ENCODE measurements at places on chromosomes 3 and 15.

- no peak for DNase-seq
These were observed 20.2 kb upstream of the THUMPD3 start for GRCh38 chr3:9342696-9343095.

- DNase-seq: no peak
These were observed 4.7 kb downstream of the RRP9 start for GRCh38 chr3:51937014-51937413.

GRCh38 chr15:50906954-50907600 lies 1.4 kb upstream of the AP4E1 start:
- no peak for DNase-seq

DNA sequence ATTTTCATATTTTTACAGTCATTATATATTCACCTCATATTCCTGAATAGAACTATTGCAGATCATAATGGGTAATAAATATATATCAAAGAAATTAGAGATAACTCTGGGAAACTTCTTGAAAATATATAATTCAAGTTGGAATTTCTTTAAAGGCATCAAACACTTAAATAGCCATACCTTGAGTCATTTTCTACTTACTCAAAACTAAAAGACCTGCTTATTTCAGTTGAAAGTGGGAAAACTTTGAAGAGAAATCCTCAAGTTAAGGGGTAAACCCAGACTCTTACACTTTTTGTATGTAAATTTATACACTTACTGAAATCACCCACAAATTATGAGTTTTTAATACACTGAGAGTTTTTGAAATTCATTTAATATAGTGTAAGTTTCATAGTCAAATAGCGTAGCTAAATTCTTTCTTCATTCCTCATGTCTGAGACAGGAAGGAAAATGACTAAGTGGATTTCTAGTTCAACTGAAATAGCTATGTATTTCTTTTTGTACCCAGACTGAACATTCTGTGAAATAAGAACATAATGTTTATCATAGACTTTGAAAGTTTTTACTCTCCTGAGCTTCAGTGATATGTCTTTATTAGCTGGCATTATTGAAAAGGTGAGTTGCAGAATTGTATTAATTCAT lies 4.6 kb upstream of the ALCAM start:
- no peak for DNase-seq

DNA sequence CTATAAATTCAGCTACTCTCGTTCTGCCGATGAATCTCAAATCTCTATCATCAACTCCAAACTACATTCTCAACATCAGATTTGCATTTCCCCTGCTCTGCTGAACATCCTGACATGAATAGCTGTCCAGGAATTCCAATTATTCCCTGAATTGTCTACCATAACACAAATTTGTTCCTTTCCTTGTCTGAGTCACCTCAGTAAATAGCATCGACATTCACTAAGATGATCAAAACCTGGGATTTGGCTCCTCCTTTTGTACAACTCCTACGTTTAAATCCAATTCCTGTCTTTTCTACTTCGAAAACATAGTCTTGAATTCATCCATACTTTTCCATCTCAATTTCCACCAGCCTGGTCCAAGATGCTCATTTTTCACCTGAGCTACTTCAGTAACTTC lies 107.0 kb downstream of the GREM1 start:
- no peak for DNase-seq

GRCh38 chr3:157512534-157512933 lies 9.3 kb upstream of the VEPH1 start:
- no peak for DNase-seq

DNA sequence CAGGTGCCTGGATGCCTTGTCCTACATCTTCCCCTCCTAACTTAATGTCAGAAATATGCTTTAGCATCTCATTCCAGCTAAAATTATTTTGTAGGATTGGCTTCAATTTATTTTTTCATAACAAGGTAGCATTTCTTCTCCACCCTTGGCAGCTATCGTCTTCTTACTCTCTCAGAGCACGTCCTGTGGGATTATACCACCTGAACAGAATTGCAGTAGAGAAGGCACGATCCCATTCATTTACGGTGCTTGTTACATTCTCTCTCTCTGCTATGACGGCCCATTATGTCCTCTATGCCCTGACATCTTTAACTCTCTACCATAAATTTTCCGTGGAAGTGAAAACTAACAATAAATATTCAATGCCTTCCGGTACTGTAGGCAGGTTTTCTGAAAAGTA lies 103.3 kb downstream of the ROBO1 start:
- no peak for DNase-seq

- peak; percentile 28 for DNase-seq
These were observed 41.4 kb downstream of the EOMES start for GRCh38 chr3:27680517-27681246.

DNA sequence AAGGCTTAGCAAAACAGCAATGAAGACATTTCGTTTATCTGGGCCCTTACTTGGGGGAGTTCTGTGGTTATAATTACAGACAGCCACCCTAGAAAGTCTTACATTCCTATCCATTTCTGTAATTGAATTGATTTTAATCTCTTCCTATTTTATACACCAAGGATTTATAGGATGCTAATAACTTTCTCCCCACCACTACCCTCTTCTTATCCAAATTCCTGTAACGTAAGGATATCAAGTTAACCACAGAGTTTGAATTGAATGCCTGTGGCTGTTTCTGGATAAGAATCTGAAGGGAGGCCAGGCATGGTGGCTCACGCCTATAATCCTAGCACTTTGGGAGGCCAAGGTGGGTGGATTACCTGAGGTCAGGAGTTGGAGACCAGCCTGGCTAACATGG lies 78.6 kb downstream of the MLH1 start:
- no peak for DNase-seq

GRCh38 chr15:56124391-56124790 lies 119.3 kb downstream of the RFX7 start:
- no peak for DNase-seq

DNA sequence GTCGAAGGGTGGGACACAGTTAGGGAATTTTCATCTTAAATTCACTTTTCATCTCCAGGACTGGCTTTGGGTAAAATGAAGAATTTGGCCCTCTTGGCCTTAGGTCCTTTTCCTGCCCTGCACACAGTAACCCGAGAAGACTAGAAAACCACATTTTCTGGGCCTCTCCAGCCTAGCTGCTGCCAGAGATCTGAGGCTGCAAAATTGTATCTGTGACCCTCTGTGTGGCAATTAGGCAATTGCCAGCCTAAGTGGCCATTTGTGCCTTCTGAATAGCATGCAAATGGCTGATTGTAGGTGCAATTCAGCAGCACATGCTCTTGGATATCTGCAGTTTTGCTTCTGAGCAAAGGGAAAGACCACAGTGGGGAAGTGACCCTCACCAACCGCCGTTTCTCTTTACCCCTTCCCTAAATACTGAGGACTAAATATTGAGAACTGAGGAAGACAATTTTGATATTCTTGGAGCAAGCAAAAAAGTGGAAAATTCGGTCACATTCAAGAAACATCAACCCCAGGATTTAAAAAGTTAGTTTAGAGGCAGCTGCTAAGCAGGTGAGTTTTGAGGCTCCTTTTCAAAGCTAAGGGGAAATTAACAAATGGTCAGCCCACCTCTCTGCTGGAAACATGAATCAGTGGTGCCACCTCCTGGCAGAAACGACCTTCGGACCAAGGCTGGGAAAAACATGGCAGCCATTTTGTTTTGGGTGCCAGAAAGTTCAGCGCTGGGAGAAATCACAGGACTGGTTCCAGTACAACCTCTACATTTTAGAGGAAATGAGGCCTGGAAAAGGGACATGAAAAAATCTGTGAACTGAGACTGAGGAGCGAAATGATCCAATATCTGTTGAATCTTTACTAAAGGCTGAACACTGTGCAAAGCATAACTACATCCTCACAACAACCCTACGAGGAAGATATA lies 56.6 kb upstream of the PRTG start:
- DNase-seq: peak; percentile 73

DNA sequence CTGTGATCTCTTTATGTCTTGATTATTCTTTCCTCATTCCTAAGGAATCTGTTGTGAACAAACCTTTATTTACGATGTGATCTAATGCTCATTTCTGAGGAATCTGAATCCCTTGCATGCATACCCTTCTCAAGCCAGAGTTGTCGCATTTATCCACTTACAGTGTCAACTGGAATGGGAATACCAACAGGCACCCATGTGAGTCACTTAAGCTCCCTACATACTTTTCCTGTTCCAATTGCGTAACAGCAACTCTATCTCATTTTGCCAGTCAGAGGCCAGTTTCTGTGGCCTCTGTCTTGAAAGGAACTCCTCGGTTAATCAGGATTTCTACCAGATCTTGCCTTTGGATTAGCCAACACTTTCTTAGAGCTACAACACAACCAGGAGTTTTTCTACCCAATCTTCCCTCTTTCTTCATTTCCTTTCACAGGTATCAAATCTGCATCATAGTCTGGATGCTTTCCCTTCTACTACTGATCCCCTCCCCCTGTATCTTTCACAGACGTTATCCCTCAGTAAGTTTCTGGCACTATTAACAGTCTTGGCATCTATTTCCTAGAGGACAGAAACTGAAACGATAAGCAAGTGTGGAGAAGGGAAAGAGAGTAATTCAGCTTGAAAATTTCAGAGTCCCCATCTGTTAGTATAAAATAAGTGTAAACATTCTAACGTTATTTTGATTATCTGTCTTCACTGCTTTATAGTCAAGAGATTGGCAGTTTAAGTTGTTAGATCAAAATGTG lies 66.8 kb upstream of the BCHE start:
- no peak for DNase-seq

DNA sequence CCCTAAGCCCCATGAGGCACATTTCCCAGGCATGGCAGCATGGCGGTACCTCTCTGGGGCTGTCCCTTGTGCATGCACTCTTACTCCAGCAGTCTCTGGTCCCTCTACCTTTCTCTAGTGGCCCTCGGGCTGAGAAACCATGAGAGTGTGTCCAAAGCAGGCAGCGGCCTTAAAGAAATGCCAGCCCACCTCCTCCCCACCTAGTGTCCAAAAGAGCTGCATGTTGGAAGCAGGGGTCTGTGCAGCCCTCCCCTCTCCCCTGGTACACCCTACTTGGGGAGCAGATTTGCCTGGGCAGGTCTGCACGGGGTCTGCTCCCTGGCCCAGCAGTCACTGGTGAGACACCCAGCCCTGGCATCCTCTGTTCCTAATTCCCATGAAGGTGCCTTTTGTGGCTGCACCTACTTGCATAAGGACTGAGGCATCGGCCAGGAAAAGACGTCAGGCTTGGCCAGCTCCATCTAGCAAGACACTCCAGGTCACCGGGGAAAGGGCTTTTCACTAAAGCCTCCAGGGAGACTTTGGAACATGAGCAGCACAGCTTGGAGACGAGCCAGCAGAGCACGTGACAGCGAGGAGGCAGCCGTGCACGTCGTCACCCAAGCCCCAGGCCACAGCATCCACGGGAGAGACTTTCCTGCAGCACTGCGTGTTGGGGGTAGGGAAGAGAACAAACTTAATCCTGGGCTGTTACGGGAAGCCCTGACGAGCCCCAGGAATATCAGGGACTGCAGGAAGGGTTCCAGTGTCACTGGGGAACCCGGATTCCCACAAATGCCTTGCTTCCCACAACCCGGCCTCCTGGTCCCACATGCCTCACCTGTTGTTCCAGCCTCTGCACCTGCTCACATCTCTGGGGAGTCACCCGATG lies 38.8 kb downstream of the TM2D3 start:
- DNase-seq: no peak

GRCh38 chr3:157174649-157175498 lies 14.9 kb upstream of the CCNL1 start:
- peak; percentile 95 for DNase-seq

DNA sequence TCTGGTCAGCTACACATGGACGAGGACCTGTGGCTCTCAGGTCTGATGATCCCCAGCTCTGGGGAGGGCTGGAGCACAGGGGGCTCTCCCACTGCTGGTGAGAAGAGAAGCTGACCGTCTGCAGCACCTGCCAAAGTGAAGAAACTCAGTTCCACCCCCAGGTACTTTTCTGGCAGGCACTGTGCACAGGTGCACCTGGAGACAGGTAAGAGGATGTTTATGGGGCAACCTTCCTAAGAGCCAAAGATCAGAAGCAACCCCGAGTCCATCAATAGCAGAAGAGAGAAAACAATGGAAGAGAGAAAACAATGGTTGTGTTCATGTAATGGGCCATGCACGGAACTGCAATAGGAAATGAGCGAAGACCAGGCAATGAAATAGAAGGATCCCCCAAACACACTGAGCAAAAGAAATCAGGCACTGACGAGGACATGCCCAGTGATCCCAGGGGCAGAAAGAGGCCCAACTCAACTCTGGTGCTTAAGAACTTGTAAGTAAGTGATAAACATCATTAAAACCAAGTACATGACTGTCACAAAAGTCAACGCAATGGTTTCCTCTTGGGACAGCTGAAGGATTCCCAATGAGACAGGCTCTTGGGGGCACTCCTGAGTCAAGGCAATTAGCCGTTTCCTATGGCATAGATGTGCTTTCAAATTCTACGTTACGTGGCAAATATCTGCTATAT lies 95.0 kb upstream of the ALDH1A3 start:
- DNase-seq: no peak

- no peak for DNase-seq
These were observed 14.9 kb upstream of the RFT1 start for GRCh38 chr3:53144862-53145712.

DNA sequence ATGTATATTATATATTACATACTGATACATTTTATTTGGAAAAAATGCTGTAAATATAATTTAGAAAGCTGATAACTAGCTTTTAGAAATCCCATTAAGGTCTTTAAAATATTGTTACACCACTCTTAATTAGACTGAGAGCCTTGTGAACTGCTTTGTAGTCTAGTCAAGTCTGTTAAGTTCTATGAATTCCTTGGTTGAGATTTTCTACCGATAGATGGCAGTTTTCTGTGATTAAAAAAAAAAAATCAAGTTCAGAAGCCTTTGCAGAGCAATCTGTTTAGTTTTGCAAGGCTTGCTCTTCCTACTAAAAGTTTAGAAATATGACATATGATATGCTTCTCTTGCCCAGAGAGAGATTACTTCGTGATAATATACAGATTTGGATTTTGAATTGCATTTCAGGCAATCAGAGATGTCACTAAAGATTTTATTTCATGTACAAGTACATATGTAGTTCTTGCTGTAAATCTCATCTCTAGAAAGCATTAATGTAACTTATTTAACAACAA lies 60.4 kb upstream of the SLITRK3 start:
- DNase-seq: no peak

DNA sequence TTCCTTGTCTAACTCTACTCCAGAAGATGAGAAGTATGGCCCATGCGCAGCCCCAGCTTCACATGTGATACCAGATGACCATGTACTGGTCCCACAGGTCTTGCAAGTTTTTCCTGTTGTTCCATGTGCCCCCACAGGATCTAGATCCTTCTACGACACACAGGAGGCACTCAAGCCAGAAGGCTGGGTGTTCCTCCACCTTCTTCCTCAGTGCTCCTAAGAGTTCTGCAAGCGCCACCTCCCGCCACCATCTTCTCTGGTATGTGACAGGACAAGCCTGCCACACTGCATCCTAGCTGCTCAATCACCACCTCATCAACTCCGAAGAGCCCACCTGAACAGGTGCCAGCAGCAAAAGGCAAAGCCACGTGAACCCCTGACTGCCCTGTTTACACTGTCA lies 43.1 kb downstream of the XXYLT1 start:
- DNase-seq: no peak

- DNase-seq: no peak
These were observed 54.5 kb downstream of the RGMA start for GRCh38 chr15:93034512-93034911.

GRCh38 chr3:54647721-54648120 lies 280.1 kb downstream of the LRTM1 start:
- no peak for DNase-seq
